Activated CD8-positive, alpha-beta T cell treated with anti-CD3 and anti-CD28 coated beads, Interleukin-2, amount 10 ng/mL, durations not matched to agents 7 days and 5 days (primary cell): ENCODE measurements at places on chromosomes 5 and 9. TPM values are rescaled to one million over a fixed set of nuclear protein-coding genes. Genes with fewer than 3 reads are reported as not detected.
A peak's percentile ranks its signal among the peaks of the same experiment; 100 is the strongest.

ANGPTL2 gene
- not detected for total RNA-seq

SPARC gene
- not detected for total RNA-seq

TMEM215 gene
- not detected for total RNA-seq

IL17B gene
- total RNA-seq = not detected

DNA sequence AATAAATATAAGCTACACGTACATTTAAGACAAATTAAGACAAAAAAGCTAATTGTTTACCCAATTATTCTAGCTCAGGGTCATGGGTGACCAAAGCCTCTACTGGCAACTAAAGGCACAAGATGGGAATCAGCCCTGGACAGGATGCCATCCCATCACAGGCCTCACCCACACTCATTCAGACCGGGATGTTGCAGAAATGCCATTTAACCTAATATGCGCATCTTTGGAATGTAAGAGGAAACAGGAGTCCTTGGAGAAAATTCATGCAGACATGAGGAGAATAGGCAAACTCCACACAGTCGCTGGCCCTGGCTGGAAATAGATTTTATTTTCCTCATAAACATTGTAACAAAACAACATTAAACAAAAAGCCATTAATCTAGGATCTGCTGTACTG lies 2003.8 kb upstream of the CDH9 start:
- no peaks in the 10 kb centered on the region for H3K4me1 ChIP-seq
- no peaks in the 10 kb centered on the region for H3K27me3 ChIP-seq
- no peak for DNase-seq
- H3K4me3 ChIP-seq = no peak overlapping the region

- H3K36me3 ChIP-seq = no peaks in the 10 kb centered on the region
- no peak overlapping the region for H3K4me3 ChIP-seq
- DNase-seq = no peak
- peaks cover 1% of the 10 kb centered on the region for H3K27me3 ChIP-seq
- no peaks in the 10 kb centered on the region for H3K4me1 ChIP-seq
- no peak overlapping the region for H3K27ac ChIP-seq
Measured at GRCh38 chr5:53378590-53379247, 101.7 kb upstream of the FST start.

DNA sequence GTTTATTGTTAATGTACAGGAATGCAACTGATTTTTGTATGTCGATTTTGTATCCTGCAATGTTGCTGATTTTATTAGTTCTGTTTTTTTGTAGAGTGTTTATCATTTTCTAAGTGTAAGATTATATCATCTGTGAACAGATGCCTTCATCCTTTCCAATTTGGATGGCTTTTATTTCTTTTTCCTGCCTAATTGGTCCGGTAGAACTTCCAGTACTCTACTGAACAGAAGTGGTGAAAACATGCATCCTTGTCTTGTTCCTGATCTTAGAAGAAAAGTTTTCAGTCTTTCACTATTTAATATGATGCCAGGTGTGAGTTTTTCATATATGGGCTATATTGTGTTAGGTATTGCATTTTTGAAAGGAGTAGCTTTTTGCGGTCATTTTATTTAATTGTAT lies 42.5 kb upstream of the ZFR start:
- no peaks in the 10 kb centered on the region for H3K36me3 ChIP-seq
- H3K27ac ChIP-seq = no peak overlapping the region
- DNase-seq = no peak
- peaks cover 1% of the 10 kb centered on the region for H3K27me3 ChIP-seq

GRCh38 chr9:108897324-108898096 lies 35.4 kb downstream of the ACTL7A start:
- DNase-seq = no peak
- no peak overlapping the region for H3K4me3 ChIP-seq
- H3K27ac ChIP-seq = no peak overlapping the region
- no peaks in the 10 kb centered on the region for H3K27me3 ChIP-seq
- H3K36me3 ChIP-seq = peaks cover 37% of the 10 kb centered on the region

DNA sequence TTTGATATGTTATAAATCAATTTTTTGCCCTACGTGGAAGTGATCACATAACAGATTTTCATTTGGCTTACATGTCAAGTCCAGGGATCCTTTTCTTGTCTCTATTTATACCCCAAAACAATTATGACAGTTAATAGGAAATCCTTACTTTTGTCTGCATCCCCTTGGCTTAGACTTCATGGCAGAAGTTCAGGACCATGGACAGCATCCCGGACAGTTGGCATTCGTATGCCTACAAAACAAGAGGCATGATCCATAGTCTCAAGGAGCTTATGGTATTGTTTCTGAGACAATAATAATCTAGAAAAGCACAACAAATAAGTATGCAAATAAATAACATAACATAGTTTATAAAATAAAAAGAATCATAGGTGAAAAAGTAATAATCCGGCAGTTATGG lies 214.3 kb upstream of the GRIA1 start:
- no peak overlapping the region for H3K4me3 ChIP-seq
- H3K4me1 ChIP-seq = no peaks in the 10 kb centered on the region

- H3K36me3 ChIP-seq = peaks cover 23% of the 10 kb centered on the region
- no peak overlapping the region for H3K27ac ChIP-seq
- no peaks in the 10 kb centered on the region for H3K27me3 ChIP-seq
- H3K4me3 ChIP-seq = no peak overlapping the region
- no peak for DNase-seq
Measured at GRCh38 chr5:173602423-173602822, 14.0 kb downstream of the BOD1 start.

- no peak overlapping the region for H3K27ac ChIP-seq
- DNase-seq = no peak
- no peaks in the 10 kb centered on the region for H3K36me3 ChIP-seq
Measured at GRCh38 chr5:143685246-143685815, 126.6 kb upstream of the HMHB1 start.

DNA sequence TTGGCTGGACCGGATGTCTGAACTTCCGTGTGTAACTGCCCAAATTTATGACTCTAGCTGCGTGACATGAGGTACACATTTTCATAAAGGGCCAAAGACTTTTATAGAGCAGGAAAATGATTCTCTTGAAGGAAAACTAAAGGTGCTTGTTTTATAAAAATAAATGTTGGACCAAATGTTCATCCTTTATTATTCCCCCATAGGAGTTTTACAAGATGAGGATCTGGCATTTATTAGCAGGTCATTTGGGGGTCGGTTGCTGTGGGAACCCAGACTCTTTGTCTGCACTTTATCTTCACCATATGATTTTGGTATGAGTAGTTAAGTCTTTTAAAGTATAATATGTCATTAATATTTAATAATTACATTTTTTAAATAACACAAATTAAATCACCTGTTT lies 571.2 kb downstream of the EFNA5 start:
- H3K4me3 ChIP-seq = no peak overlapping the region
- H3K4me1 ChIP-seq = no peaks in the 10 kb centered on the region
- no peaks in the 10 kb centered on the region for H3K36me3 ChIP-seq
- H3K27ac ChIP-seq = no peak overlapping the region

GRCh38 chr5:17019324-17019723 lies 83.2 kb upstream of the MYO10 start:
- H3K27ac ChIP-seq = no peak overlapping the region
- no peak for DNase-seq
- H3K27me3 ChIP-seq = no peaks in the 10 kb centered on the region
- H3K36me3 ChIP-seq = no peaks in the 10 kb centered on the region
- H3K4me3 ChIP-seq = no peak overlapping the region
- no peaks in the 10 kb centered on the region for H3K4me1 ChIP-seq

DNA sequence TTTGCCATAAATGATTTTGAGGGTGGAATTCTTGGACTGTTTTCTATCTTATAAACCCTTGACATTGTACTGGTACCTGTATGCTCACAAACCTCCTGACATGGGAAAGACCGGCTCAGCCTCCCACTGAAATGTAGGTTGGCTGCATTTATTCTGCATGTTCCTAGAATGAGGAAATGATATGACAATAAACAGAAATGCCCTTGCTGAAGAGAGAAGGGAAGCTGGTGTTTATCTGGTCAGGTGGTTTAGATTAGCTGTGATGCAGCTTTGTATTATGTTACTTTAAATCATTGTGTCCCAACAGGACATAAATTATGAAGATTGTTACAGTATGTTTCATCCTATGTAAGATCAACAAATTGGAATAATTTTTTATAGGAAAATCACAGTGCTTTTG lies 23.1 kb upstream of the CATSPER3 start:
- DNase-seq = no peak
- peaks cover 5% of the 10 kb centered on the region for H3K36me3 ChIP-seq
- H3K27ac ChIP-seq = no peak overlapping the region
- no peak overlapping the region for H3K4me3 ChIP-seq

GRCh38 chr9:20504930-20505329 lies 117.4 kb downstream of the MLLT3 start:
- H3K4me1 ChIP-seq = peaks cover 81% of the 10 kb centered on the region
- H3K27ac ChIP-seq = peak overlapping the region; percentile 41
- H3K4me3 ChIP-seq = peak overlapping the region; percentile 9
- peak; percentile 77 for DNase-seq
- no peaks in the 10 kb centered on the region for H3K27me3 ChIP-seq
- H3K36me3 ChIP-seq = peaks cover 56% of the 10 kb centered on the region

DNA sequence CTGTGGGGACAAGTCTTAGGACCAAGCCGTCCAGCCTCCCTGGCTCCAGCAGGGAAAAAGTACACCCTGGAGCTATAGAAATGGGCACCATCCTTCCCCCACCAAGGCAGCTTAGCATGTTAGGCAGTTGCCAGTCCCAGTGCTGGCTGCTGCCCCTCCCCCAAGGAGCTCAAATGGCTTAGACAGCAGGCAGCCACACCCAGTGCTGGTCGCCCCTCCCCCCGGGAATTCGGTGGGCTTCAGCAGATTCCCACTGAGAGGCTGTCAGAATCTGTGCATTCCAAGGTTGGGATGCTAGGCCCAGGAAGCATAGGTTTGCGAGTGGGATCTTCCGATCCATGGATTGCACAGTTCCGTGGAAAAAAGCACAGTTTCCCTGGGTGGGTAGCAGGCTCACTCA lies 105.2 kb upstream of the ITGA1 start:
- no peak overlapping the region for H3K4me3 ChIP-seq
- DNase-seq = no peak
- H3K27me3 ChIP-seq = peaks cover 3% of the 10 kb centered on the region

DNA sequence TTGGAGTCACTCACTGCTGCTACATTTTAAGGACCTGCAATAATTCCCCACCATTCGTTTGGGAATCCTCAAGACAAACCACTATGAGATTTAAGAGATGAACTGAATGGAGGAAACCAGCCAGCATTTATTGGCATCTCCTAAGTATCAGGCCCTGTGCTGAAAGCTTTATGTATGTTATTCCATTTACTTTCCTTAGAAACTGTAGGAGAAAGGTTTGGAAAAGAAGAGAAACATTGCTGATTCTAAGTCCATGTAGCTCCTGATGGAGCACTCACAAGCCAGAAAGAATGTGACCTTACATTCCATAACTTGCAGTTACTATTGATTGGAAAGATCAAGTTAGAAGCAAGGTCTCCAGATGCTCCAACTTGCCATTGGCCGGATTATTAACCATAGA lies 267.4 kb downstream of the GAS1 start:
- H3K27me3 ChIP-seq = no peaks in the 10 kb centered on the region
- no peaks in the 10 kb centered on the region for H3K4me1 ChIP-seq
- DNase-seq = no peak
- no peak overlapping the region for H3K4me3 ChIP-seq
- no peak overlapping the region for H3K27ac ChIP-seq

GRCh38 chr9:120860083-120860482 lies 16.9 kb downstream of the PHF19 start:
- H3K27me3 ChIP-seq = no peaks in the 10 kb centered on the region
- no peaks in the 10 kb centered on the region for H3K4me1 ChIP-seq
- DNase-seq = no peak
- H3K36me3 ChIP-seq = peaks cover 80% of the 10 kb centered on the region
- no peak overlapping the region for H3K27ac ChIP-seq

DNA sequence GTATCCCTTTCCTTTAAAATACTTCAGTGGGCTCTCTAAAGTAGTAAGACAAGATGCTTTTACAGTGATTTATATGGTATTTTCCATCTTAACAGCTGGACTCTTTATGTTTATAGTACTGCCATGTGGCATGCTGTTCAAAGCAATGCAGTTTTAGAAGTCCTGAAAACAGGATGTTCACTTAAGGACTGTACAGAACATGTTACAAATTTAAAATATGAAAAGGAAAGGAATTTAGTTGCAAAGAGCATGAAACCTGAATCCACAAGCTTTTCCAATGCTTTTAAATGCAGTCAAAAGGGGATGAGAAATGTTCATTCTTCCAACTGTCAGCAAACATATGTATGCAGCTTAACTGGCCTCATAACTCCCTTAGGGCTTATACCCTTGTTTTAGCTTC lies 580.2 kb downstream of the EFNA5 start:
- no peaks in the 10 kb centered on the region for H3K36me3 ChIP-seq
- H3K27me3 ChIP-seq = no peaks in the 10 kb centered on the region
- H3K4me3 ChIP-seq = no peak overlapping the region
- no peak overlapping the region for H3K27ac ChIP-seq
- no peak for DNase-seq

GRCh38 chr5:50580506-50580905 lies 85.9 kb upstream of the PARP8 start:
- no peak for DNase-seq
- H3K4me1 ChIP-seq = peaks cover 19% of the 10 kb centered on the region
- H3K27ac ChIP-seq = no peak overlapping the region
- no peaks in the 10 kb centered on the region for H3K27me3 ChIP-seq
- peaks cover 13% of the 10 kb centered on the region for H3K36me3 ChIP-seq
- no peak overlapping the region for H3K4me3 ChIP-seq

DNA sequence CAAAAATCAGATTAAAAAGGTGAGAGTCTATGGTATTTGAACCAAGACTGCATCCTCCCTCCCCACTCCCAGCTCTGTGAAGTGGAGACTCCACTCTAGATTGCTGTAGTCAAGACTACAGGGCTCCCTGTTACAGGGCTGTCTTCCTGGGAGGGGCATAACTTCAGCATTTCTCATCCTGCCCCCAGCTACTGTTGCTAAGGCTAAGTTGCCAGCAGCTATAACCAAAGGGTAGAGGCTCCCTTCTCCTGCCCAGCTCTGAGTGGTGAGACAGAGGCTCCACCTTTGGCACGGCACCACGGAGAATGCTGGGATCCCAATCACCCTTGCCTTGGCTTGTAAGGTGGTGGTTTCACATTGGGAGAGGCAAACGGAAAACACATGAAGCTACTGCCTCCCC lies 39.2 kb upstream of the GCNT4 start:
- H3K4me1 ChIP-seq = peaks cover 10% of the 10 kb centered on the region
- no peaks in the 10 kb centered on the region for H3K36me3 ChIP-seq
- no peak overlapping the region for H3K27ac ChIP-seq
- H3K27me3 ChIP-seq = no peaks in the 10 kb centered on the region
- DNase-seq = no peak
- no peak overlapping the region for H3K4me3 ChIP-seq
